ENCODE measurements at places on chromosomes 16 and 17.

DNA sequence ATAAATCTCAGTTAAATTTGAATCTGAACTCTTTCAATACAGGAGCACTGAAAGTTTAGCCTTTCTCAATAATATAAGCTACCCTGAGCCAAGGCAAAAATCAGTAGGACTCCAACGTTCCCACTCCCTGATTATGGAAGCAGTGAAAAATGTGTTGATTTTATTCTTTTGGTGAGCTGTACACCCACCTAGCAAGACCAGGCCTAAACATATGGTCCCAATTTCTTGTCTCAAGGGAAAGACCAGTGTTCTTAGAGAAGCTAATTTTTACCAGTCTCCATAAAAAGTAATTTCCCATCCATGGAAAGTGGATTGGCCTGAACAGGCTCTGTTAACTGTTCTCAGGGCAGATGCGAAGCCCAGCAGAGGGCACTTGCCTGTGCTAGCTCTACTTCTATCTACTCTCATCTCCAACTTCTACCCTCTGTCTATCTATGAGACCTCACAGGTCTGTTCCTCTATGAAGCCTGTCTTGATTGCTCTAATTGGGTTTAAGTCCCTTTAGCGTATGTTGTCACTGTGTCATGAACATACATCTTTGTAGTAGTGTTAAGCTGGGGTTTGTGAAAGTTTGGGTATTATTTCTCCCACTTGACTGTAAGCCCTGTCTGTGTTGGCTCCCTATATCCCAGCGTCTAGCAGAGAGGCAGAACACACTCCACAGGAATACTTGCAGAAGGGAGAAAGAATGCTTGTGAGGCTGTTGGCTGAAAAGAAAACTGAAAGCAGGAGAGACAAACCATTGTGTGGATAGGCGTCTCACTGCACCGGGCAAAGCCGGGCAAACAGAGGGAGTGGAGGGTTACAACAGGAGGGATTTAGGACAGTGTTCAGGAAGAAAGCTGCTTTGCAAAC is 167.1 kb upstream of the MAF start:
- no peak for DNase-seq

DNA sequence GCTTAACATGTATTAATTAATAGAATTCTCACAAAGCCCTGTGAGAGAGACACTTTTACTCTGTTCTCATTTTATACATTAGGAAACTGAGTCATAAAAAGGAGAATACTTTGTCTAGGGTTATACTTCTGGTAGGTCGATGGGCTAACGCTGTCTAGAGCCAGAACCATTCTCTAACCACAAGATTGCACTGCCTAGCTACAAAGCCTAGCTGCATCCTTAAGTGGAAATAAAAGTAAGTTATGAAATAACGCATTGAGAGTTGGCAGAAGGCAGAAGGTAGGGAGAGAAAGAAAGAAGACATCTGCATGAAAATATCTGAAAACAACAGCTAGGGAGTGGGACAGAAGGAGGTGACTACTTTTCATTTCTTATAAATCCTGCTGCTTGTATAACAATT is 33.2 kb downstream of the IRX6 start:
- DNase-seq = no peak

DNA sequence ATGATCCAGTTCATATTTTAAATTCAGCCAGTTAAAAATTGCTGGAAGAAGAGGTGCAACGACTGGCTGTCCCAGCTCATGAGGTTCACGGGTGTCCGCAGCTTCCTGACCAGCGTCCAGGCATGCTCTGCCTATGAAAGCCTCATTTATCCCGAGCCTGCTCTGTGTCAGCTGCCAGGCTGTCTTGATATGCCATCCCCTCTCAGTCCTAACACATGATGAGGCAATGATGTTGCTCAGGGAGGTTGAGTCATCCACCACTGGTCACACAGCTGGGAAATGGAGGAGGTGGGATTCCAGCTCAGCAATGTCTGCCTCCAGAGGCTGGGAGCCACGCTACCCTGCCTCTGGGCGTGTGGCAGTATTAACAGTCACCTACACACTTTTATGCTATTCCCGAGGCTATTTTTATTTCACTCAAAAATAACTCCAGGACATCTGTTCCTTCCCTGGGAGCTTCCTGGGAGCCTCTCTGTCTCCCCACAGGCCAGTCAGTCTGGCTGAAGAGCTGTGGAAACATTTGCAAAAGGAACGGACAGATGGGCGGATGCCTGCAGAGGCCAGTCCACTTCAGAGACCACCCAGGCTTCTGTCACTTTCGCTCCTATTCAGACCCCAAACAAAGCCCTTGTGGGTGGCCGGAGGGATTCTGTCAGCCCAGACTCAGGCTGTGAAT is 22.5 kb downstream of the RAB11FIP4 start:
- no peak for DNase-seq

DNA sequence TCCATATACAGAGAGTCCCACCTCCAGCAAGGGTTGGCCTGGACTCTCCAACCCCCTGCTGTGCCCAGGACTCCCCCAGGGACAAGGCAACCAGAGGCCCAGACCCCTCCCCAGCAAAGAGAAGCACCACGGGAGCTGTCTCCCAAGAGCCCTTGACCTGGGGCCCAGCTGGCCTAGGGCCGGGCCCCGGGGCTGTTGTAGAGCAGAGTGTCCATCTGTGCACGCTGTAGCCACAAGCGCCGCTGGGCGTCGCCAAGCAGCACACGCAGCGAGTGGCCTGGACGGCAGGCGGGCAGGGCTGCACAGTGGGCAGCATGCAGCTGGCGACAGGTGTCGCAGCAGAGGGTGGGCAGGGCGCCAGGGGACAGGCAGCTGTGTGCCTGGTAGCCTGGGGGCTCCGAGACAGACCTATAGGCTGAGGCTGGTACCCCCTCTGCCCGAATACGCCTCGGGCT is 4.3 kb downstream of the SPATA2L start:
- DNase-seq = no peak

DNA sequence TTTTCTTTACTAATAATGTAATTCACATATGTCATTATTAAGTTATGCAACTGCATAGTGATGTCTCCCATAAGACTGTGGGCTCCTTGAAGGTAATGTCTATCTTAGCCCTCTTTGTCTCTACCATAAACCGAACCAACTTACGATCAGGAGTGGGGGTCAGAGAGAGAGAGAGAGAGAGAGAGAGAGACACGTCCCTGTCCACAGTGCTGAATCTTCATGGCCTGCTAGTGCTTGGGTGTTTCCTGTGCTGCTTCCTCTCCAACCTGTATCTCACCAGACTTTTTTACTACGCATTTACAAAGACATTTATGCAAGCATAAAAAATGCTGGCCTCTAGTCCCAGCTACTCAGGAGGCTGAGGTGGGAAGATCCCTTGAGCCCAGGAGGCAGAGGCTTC is 52.2 kb upstream of the HAPSTR1 start:
- DNase-seq = no peak

GRCh38 chr17:2598166-2598565 is 4.7 kb downstream of the PAFAH1B1 start:
- DNase-seq = no peak

DNA sequence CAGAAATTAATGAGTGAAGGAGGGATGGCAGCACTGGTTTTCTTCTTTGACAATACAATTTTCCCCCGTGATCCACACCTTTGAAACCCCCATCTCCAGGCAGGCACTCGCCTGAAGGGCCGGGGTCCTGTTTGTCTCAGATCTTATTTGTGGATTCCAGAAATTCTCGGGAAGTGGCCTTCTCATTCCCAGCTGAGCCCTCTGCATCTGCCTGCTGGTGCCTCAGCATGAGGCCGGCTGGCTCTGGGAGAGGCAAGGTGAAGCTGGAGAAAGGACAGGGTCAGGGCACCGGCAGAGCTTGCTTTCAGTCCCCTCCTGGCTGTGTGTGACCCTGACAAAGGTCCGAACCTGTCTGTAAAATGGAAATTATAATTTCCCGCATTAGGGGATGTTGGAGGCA is 35.8 kb upstream of the C1QL1 start:
- DNase-seq = no peak

GRCh38 chr17:41294016-41294415 is 8.6 kb downstream of the KRTAP29-1 start:
- DNase-seq = no peak

- DNase-seq = no peak
Observed at GRCh38 chr17:57266902-57267311, 10.6 kb downstream of the MSI2 start.

- peak; percentile 87 for DNase-seq
Observed at GRCh38 chr16:67244387-67245185, 2.7 kb downstream of the FHOD1 start.

DNA sequence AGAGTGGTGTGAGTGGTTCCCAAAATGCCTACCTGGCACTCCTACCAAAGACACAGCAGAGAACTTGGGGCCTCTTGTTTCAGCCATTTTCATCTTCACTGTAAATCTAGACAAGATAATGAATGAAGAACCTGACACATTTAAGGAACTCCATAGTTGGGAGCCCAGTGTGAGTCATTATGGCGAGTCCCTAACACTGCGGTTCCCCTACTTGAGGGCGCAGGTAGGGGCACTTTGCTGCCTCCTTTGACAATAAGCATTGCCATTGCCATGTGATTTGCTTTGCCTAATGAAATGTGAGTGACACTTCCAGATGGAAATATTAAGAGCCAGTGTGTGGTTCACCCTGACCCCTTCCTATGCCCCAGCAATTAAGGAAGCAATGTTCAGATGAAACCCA is 517.6 kb downstream of the MAF start:
- no peak for DNase-seq

DNA sequence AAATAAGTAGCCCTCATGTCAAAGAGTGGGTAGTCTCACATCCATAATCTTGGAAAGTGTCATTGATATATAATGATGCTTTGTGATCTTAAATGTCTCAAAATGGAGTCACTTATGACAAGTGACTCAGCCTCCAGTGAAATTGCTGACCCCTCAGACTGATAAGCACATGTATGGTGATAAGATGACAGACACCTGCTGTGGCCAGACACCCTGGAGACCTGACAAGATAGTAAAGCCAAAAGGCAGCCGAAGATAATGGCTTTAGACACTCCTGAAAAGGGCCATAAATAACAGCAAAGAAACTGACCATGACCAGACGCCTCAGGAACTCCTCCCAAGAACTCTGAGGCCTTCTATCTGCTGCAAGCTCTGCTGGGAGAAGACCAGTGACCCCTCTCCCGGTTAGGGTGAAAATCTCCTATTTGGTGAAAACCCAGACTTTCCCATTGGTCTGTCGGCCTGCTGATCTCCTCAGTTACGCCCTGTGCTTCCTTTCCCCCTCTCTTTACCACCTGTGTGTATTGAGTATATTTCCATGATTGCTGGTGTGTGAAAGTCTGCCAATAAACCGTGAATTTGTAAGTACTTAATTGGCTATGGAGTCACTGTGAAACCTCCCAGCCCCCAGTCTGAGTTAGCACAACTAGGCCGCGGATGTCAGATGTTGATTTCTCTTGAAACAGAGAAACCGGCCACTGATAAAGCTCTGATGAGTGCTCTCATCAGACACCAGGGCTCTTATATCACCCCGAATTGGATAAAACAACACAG is 226.7 kb upstream of the MYOCD start:
- no peak for DNase-seq

- peak; percentile 80 for DNase-seq
Observed at GRCh38 chr17:64130559-64131001, 636 bp upstream of the ERN1 start.

DNA sequence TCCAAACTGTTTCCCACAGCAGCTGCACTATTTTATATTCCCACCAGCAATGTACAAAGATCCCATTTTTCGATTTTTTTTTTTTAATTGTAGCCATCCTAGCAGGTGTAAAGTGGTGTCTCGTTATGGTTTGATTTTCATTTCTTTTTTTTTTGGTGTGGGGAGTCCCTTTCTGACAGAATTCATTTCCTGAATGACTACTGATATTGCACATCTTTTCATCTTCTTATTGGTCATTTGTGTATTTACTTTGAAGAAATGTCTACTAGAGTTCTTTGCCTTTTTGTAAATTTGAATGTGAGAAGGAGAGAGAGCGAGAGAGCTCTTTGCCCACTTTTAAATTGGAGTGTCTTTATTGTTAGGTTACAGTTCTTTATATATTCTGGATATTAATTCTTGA is 14.0 kb downstream of the CYB5B start:
- DNase-seq = no peak

- DNase-seq = no peak
Observed at GRCh38 chr17:71757156-71757555, 363.7 kb upstream of the SOX9 start.

GRCh38 chr17:72572604-72573491 is 452.0 kb downstream of the SOX9 start:
- no peak for DNase-seq

GRCh38 chr16:73217654-73218053 is 169.7 kb upstream of the ZFHX3 start:
- DNase-seq = no peak

GRCh38 chr17:56599566-56599965 is 6.1 kb downstream of the NOG start:
- no peak for DNase-seq

- DNase-seq = no peak
Observed at GRCh38 chr17:31511195-31511578, 119.7 kb downstream of the RAB11FIP4 start.

DNA sequence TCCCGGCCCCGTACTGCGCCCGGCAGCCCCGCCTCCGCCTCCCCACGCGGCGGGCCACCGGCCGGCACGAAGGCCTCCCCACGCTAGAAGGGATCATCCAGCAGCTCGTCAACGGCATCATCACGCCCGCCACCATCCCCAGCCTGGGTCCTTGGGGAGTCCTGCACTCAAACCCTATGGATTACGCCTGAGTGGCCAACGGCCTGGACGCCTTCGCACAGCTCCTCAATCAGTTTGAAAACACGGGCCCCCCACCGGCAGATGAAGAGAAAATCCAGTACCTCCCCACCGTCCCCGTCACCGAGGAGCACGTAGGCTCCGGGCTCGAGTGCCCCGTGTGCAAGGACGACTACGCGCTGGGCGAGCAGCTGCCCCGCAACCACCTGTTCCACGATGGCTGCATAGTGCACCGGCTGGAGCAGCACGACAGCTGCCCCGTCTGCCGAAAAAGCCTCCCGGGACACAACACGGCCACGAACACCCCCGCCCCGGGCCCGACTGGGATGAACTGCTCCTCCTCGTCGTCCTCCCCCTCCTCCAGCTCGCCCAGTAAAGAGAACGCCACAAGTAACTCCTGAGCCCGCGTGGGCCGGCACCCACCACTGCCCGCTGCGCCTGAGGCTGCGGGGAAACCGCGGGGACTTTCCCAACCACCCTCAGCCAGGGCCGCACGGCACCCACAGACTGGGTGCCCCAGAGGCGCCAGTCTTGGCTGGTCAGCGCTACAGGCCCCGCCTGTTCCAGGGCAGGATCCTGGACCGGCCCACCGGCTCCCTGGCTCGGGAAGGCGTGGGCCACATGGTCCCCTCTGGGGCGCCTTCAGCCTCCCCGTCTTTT is 39.0 kb upstream of the AKAP1 start:
- DNase-seq = peak; percentile 26

DNA sequence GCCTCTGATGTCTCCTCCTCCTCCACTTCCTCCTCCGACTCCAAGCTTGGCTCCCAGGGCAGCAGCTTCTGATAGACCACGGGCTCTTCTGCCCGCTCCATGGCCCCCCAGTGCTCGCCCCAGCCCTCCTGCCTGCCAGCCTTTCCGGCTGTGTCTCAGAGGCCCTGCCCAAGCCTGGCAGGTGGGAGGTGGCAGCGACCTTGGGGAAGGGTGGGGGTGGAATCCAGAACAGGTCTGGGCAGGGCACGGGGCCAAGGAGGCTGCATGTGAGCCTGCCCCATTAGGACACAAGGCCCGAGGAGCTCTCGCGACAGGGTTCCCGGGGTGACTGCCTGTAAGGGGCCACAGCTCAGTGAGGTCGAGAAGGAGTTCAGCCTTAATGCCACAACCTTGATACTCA is at the start of gene GGT6:
TSS of gene GGT6 (minus strand) at position 157 of the 400 bp plus-strand sequence. CDS start at position 101, 56 bp downstream.
- no peak for DNase-seq

GRCh38 chr17:17837380-17837821 is 615 bp upstream of the SREBF1 start:
- DNase-seq = no peak
